ENCODE measurements at places on chromosomes 1 and 21. TPM values are rescaled to one million over a fixed set of nuclear protein-coding genes. Genes with fewer than 3 reads are reported as not detected.

GRCh38 chr1:226135059-226135651, 51.4 kb downstream of the ACBD3 start:
- peak overlapping the region; percentile 14 for H3K4me3 ChIP-seq
- DNase-seq: peak; percentile 90
- H3K27me3 ChIP-seq: no peaks in the 10 kb centered on the region
- H3K4me1 ChIP-seq: peaks cover 10% of the 10 kb centered on the region
- H3K27ac ChIP-seq: peak overlapping the region; percentile 64

DNA sequence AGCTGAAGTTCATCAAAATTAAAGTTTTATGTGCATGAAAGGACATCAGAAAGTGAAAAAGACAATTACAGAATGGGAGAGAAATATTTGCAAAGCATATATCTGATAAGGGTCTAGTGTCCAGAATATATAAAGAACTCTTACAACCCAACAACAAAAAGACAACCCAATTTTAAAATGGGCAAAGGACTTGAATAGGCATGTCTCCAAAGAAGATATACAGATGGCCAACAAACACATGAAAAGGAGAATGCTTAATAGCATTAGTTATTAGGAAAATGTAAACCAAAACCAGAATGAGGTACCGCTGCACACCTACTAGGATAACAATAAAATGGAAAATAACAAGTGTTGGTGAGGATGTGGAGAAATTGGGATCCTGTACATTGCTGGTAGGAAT, 1.7 kb upstream of the PSEN2 start:
- no peaks in the 10 kb centered on the region for H3K36me3 ChIP-seq
- peaks cover 44% of the 10 kb centered on the region for H3K4me1 ChIP-seq
- H3K27me3 ChIP-seq: peaks cover 3% of the 10 kb centered on the region
- H3K4me3 ChIP-seq: no peak overlapping the region
- no peak overlapping the region for H3K27ac ChIP-seq

DNA sequence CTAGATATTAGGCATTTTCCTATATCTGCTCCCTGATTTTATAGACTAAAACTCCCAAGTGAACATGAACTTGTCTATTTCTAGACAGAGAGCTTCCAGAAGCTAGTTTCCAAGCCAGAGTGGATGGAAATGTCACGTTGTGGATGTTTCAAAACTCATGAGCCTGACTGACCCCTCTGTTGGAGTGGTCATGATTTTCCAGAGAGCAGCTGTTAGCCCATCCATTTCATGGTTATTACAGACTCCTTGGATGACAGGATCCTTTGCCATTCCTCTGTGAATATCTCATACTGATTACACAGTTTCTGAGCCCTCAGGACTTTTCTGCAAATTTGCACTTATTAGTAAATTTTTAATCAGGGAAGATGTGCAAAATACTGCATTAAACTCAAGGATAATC, 76.8 kb upstream of the ATF3 start:
- H3K27me3 ChIP-seq: no peaks in the 10 kb centered on the region

DNA sequence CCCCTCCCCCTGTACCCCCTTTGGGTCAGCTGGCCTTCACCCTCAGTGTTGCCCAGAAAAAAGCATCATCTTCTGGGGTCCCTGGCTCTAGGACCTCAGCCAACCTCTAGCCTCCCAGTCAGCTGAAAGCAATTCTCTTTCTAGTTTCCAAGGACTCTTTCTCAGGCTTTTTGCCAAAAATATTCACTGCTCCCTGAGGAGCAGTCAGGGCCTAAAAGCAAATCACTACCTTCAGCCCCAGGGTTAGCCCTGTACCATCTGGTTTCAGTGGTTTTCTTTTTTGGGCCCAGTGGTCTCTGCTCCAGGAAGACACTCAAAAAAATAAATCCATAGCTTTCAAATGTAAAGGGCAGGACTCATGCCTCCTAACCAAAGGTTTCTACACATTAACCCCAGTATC, 3.1 kb upstream of the LMOD1 start:
- H3K27me3 ChIP-seq: no peaks in the 10 kb centered on the region
- H3K4me1 ChIP-seq: peaks cover 4% of the 10 kb centered on the region
- H3K36me3 ChIP-seq: no peaks in the 10 kb centered on the region
- H3K4me3 ChIP-seq: no peak overlapping the region
- DNase-seq: no peak

- H3K27me3 ChIP-seq: no peaks in the 10 kb centered on the region
- peak overlapping the region; percentile 57 for H3K27ac ChIP-seq
- H3K36me3 ChIP-seq: peaks cover 37% of the 10 kb centered on the region
- no peak for DNase-seq
- peaks cover 19% of the 10 kb centered on the region for H3K4me1 ChIP-seq
Observed at GRCh38 chr1:230270185-230270558, 156.0 kb downstream of the PGBD5 start.

GRCh38 chr1:203174324-203174985, 1.2 kb downstream of the MYBPH start:
- DNase-seq: no peak
- no peak overlapping the region for H3K4me3 ChIP-seq
- no peaks in the 10 kb centered on the region for H3K4me1 ChIP-seq
- no peaks in the 10 kb centered on the region for H3K36me3 ChIP-seq

Gene PPP1R8
- total RNA-seq: 42.7 TPM

Measured in esophagus muscularis mucosa (tissue), 4 donors.